ENCODE measurements at places on chromosomes 11 and 22.

GRCh38 chr11:67463186-67463585 lies 5.9 kb downstream of the TMEM134 start:
- no peak for DNase-seq

DNA sequence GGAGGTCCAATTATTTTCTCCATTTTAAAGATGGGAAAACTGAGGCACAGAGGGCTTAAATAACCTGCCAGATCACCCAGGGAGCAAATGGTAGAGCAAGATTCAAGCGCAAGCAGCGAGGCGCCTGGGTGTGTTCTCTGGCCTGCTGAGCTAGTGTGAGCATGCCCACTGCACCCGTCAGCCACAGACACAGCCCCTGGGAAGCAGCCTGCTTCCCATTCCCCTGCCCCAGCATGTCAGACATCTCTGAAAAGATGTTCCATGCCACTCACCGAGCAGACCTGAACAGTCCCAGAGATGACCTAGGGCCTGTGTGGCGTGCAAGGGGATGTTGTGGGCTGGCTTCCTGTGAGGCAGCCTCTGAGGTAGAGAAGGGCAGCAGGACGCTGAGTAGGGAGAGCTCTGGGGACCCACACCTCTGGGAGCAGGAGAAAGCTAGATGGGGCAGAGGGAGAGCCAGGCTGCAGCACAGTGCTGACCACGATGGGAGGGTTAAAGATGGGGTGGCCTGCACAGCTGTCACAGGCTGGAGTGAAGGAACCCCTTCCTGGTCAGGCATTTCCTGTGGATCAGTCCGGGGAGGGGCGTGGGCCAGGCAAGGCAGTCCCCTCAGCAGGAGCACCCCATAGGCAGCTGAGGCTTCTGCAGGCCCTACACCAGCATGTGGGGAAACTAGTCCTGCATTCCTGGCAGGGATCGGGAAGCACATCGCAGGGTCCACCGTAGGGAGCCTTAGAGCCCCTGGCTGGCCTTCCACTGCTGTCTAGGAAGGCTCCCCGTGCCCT lies 101.4 kb downstream of the GALNT18 start:
- no peak for DNase-seq

DNA sequence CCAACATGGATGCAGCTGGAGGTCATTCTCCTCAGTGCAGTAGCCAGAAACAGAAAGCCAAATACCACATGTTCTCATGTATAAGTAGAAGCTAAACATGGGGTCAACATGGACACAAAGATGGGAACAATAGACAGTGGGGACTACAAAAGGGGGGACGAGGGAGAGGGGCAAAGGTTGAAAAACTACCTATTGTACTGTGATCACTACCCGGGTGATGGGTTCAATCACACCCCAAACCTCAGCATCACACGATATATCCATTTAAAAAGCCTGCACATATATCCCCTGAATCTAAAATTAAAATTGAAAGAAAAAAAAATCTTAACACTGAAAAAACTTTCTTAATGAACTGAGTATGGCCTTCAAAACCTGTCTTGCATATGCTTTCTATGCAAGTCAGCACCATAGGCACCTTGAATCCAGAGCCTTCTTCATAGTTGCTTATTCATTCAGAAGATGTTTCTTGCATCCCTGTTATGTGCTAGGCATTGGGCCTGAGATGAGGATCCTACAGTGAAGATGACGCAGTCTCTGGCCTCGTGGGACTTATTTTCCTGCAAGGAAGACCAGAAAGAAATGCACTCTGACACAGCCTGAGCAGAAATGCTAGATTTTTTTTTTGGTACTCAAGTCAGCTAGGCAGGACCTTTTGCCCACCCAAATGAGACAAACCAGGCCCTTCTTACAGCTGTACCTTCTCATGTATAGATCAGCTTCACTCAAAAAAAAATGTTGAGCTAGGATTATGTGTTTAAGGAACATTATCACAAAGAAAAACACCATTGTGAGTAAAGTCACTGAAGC lies 21.0 kb downstream of the NNMT start:
- no peak for DNase-seq

DNA sequence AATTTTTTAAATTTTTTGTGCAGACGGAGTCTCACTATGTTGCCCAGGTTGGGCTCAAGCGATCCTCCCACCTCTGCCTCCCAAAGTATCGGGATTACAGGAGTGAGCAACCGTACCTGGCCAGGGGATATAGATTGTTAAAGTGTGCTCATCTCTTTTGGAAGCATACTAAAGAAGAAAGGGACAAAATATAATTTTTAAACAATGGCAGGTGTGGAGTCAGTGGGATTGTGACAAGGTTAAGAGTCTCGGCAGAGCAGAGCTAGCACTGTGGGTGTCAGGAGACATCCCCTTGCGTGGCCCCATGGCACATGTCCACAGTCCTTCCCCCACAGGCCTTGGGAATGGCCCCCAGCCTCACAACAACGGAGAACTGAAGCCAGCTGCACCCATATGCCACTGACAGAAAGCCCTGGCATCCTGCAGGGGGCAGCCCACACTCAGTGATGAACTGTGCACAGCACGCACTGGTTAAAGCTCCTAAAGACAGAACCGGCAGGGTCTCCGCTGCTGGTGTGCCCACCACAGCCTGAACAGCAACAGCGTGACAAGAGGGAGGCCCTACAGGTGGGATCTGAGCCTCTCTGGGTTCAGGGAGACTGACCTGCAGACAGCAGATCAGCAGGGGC lies 29.9 kb downstream of the SERPIND1 start:
- no peak for DNase-seq

- no peak for DNase-seq
These were observed 59.8 kb downstream of the PACSIN2 start for GRCh38 chr22:42955087-42955635.

DNA sequence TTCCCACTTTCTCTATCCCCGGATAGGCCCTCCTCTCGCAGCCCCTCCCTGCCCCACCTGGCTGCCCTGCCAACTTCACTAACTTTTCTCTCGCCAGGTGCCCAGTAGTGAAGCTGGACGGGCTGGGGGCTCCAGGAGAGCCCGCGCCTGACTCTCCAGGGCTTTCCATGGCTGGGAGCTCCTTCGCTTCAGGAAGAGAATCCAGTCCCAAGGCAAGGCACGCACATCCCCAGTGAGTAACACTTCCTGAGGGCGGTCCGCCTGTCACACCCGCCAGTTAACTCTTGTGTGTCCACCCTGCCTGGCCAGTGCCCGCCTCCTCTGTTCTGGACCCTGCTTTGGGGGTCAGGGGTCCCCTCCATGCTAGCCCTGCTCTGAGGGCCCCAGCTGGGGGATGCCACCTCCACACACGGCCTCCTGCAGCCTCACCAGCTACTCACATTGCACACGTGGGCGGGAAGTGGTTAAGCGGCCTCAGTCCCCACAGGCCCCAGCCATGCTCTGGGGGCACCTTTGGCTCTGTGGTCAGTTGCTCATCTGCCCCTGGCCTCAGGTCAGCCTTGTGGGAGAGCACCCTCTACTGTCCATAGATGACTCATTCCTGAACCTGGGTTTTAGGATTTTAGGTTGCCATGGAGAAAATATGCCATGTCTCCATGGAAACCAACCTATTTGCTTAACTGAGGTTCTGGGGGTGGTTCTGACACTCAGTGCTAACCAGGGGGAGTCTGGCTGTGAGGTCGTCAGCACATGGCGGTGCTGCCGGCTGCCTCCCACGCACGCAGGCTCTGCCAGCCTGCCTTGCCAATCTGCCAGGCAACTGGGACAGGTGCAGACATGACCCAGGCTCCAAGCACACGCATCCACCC lies at the start of gene RIN1:
Gene RIN1, minus strand, starts transcription at position 201 of the 869 bp plus-strand sequence. Its CDS starts 32 bp downstream, at position 169.
- DNase-seq, result peak; percentile 95

GRCh38 chr22:32958001-32958400 lies 100.2 kb downstream of the SYN3 start:
- no peak for DNase-seq

DNA sequence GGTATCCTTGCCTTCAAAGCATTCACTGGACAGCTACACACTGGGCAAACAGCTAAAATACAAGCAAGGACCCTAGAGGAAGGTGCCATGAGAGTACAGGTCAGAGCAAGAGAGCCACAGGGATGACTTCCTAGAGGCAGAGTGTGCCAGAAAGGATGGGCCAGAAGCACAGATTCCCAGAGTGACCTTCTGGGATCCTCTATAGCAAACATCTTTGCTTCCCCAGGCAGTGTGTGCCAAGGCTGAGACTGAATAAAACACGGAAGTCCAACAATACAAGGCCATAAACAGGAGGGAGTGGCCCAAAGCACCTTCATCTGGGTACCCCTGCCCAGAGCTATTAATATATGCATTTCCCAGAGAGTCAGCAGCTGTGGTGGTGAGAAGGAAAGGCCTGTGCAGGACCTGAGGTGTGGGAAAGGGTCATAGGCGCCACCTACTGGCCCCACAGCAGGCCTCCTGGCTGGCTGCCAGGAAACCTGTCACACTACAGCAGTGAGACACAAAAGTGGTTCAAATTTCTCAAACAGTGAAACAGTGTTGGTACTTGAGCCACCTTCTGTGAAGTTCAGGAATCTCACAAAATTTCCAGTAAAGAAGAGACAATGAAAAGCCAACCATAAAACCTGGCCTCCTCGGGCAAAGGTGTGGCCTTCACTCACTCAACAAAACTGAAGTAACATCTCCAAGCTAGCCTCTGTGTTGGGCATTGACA lies 20.3 kb downstream of the CLPB start:
- DNase-seq, result peak; percentile 35

DNA sequence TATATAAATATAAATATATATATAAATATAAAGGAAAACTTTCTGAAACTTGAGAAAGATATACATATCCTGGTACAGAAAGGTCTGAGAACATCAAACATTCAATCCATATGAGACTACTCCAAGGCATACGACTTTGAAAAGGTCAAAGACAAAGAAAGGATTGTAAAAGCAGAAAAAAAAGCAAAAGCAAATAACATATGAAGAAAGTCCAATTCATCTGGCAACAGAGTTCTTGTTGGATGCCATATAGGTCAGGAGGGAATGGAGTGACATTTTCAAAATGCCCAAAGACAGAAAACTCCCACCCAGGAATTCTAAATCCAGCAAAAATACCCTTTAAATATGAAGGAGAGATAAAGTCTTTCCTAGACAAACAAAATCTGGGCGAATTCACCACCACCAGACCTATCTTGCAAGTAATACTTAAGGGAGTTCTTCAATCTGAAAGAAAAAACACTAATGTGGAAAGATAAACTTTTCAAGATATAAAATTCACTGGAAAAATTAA lies 42.3 kb upstream of the MRPL17 start:
- DNase-seq, result no peak

GRCh38 chr11:2211113-2211971 lies 39.7 kb upstream of the TH start:
- no peak for DNase-seq

- no peak for DNase-seq
These were observed 38.0 kb upstream of the IL17RA start for GRCh38 chr22:17046566-17047348.

GRCh38 chr22:38970551-38970950 lies 11.6 kb upstream of the APOBEC3B start:
- no peak for DNase-seq

DNA sequence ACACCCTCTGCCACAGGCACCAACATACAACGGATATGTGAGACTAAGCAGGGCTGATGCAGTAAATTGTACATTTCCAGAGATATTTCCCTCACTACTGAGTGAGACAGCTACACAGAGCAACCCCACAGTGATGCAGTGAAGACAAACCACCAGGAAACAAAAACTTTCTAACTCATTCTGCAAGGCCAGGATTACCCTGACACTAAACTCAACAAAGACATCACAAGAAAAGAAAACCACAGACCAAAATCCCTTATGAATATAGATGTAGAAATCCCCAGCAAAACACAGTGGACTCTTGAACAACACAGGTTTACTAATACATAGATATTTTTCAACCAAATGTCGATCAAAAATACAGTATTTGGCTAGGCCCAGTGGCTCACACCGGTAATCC lies 1.5 kb upstream of the SLC7A4 start:
- no peak for DNase-seq

GRCh38 chr11:1569251-1569780 lies 2.8 kb downstream of the DUSP8 start:
- DNase-seq, result no peak

DNA sequence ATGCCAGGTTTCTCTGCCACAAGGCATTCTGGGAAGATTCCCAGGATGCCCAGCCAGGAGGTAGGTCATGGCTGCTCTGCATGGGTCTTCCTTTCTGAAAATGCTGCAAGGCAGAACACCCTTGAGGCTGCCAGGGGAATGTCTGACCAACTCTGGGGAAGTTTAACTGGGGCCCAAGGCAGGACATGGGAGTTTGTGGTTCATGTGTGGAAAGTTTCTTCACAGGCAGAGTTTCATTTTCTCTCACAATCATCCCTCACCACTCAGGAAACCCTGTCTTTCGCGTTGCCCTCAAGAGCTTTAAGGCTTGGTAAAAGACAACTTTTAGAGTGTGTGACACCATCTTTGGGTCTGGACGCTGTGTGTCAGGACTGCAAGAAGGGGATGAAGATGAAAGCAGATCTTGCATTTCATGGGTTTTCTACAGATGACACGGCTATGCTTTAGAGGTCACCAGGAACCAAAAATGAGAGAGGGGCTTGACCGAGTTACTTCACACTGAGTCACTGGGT lies 133.5 kb downstream of the CD44 start:
- no peak for DNase-seq

- DNase-seq, result no peak
These were observed 358.2 kb downstream of the DDX10 start for GRCh38 chr11:109023036-109023435.

GRCh38 chr11:76600124-76600655 lies 70.4 kb downstream of the LRRC32 start:
- DNase-seq, result no peak

- no peak for DNase-seq
These were observed 98.4 kb downstream of the ZNF280B start for GRCh38 chr22:22410121-22410520.

DNA sequence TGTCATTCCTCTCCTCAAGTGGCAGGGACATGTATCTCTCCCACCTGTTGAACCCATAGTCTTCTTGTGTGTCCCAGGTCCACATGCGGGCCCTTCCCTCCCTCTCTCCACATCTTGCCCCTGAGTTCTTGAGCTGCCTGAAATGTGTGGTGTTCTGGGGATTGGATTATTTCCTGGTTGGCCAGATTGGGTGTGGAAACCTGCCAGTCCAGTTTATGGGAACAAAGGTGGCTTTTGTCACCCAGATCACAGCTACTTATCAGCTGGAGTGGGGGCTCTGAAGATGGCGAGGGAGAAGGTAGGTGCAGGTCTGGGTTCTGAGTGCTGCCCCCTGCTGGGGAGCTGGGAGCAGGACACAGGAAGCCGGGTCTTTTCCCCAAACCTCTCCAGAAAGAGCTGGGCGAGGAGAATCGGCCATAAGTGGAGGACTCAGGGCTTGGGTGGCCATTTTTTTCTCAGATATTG lies 14.2 kb downstream of the DTX4 start:
- DNase-seq, result no peak

GRCh38 chr11:126086248-126086647 lies 23.6 kb upstream of the CDON start:
- DNase-seq, result no peak

DNA sequence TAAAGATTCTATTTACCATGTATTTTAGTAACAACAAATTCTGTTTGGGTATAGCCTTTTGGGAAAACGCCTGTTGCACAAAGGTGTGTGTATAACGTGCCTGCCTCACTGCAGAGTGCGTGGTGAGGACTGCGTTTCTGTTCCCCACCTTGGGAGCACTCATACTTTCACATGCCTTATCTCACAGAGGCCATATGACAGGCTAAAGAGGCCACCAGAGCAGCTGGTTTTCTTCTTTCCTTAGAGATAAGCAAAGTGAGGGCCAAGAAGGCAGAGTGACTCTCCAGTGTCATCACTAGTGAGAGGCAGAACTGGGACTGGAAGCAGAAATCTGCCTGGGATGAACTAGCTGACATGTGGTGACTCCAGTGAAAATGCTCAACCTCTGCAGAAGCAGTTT lies 369.2 kb upstream of the NARS2 start:
- DNase-seq, result no peak

GRCh38 chr11:39772525-39773137 lies 1686.8 kb downstream of the LRRC4C start:
- no peak for DNase-seq
